ENCODE measurements at places on chromosomes 4 and X.
A peak's percentile ranks its signal among the peaks of the same experiment; 100 is the strongest.

DNA sequence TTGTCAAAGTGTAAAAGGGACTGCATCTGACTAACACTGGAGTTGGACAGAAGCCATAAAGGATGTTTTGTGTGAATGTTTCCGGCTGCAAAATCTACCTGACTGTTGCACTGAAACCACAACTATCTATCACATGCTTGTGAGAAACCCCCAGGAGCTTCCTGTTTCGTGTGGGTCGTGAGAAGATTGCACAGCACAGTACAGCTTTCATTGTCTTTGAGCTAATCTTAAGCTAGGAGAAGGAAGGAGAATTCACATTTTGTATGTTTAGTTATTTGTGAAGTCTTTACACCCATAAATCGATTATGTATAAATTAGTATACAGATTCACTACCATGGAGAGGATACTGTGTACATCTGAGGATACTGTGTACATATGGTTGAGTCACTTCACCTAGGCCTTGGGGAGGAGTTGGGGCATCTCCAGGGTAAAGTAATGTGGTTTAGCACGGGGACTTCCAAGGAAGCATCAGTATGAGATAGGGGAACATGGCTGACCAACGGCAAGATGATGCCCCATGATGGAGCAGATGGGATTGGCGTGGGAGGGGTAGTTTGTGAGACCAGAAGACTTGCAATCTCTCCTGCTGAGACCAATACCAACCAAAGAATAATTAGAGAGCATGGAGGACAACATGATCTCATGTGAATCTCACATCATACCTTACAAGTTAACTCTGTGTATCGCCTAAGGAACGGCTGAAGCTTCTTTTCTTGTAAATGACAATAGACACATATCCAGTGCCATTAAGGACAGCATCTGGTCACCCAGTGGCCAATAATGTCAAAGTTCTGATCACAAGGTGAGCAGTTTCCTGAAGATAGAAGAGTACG lies 43.1 kb upstream of the FAM9C start:
- H3K27me3 ChIP-seq, result no peaks in the 10 kb centered on the region
- H3K36me3 ChIP-seq, result no peaks in the 10 kb centered on the region
- peak; percentile 52 for DNase-seq
- no peak overlapping the region for H3K4me3 ChIP-seq
- peak overlapping the region; percentile 34 for H3K27ac ChIP-seq

DNA sequence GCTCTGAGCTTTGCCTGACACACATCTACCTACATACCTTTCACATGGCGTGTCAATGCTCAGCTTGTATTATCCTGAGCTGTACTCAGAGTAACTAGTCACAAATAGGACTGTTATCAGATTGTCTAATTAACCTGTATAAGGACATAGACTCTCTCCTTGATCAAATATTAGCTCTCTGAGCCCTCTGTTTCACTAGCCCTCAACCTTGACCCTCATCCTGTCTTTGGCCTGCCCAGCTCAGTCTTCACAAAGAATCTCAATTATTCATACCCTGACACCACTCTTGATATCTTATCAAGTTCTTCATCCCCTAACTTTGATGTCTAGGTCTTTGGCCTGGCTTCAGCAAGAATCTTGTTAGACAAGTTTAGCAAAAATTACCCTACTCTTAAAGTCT lies 320.7 kb upstream of the PCDH7 start:
- H3K27ac ChIP-seq, result no peak overlapping the region
- peaks cover 26% of the 10 kb centered on the region for H3K4me1 ChIP-seq

DNA sequence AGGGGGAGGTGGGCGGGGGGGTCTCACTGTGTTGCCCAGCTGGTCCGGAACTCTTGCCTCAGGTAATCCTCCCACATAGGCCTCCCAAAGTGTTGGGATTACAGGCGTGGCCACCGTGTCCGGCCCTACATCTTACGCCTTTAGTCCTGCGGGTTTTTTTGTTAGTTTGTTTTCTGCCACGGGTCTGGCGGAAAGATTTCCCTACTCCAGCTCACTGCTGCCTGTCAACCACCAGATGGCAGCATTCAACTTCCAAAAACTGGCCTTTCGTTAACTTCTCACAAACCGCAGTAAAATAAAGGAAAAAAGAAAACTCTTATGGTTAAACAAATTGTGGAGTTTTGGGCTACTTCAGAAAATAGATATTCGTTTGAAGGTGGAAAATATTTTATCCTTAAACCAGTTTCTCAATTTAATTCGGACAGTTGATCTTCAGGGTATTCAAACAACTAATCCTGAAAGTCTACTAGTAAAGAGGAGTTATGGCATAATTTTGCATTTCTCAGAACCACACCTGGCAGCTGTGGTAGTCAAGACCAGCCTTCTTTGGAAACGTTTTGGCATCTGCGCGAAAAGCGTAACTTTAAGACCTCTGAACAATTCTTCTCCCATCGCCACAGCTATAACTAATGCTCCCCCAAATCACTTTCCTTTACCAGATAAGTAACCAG lies 41.1 kb downstream of the LUZP4 start:
- H3K4me1 ChIP-seq, result no peaks in the 10 kb centered on the region
- H3K36me3 ChIP-seq, result no peaks in the 10 kb centered on the region
- no peak overlapping the region for H3K27ac ChIP-seq
- peak; percentile 65 for DNase-seq

GRCh38 chr4:83387476-83388312 lies 53.0 kb upstream of the HPSE start:
- no peak overlapping the region for H3K4me3 ChIP-seq
- H3K27me3 ChIP-seq, result no peaks in the 10 kb centered on the region
- H3K27ac ChIP-seq, result no peak overlapping the region
- no peak for DNase-seq
- no peaks in the 10 kb centered on the region for H3K36me3 ChIP-seq

DNA sequence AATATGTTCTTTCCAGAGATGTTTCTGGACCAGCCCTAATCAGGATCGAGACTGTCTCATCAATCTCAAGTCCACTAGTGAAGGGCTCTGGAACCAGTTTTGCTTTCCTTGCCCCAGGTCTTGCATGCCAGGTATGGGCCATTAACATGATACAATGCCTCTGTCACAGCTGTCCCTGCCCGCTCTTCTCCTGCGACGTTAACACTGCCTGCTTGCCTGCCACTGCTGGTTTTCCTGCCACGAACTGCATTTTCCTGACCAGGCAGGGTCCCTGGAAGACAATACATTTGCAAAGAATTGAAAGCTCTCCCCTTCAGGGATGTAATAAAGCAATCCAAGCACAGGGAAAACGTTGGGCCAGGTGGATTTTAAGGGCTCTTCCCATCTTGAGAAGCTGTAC lies 200.3 kb downstream of the MID1 start:
- no peak overlapping the region for H3K4me3 ChIP-seq
- H3K4me1 ChIP-seq, result no peaks in the 10 kb centered on the region
- DNase-seq, result no peak
- no peaks in the 10 kb centered on the region for H3K36me3 ChIP-seq
- H3K27me3 ChIP-seq, result no peaks in the 10 kb centered on the region

All from endothelial cell of umbilical vein (primary cell).